ENCODE measurements at places on chromosomes 2 and 18.

DNA sequence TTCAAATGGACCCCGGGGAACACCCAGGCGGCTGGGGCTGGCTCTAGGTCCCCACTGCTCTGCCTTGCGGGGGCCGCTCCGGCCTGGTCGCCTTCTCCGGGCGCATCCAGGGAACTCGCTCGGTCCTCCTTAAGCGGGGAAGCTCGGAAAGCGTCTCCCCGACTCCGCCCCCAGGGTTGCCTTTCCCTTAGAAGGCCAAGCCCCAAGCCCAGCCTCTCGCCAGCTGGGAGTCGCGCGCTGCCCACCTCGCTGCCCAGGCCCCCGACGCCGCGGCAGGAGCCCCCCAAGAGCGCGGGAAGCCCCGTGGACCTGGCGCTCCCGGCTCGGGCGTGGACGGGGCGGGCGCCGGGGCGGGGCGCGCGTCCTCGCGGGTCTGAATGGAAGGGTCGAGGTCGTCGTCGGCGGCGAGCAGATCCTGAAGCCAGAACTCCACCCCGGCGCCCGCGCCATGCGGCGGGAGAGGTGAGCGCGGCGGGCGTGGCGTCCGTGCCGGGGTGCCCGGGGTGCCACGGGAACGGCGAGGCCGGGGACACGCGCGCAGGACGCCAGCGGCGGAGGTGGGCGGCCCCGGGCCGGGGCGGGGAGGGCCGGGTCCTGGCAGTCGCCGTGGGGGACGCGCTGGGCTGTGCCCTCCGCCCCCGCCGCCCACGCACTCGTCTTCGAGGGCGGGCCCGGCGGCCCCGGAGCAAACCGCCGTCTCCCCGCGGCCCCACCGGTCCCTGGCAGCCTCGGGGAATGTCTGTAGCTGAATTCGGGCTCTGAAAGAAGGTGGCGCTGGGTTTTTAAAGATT, at the start of gene BOK:
Gene BOK, plus strand, starts transcription at position 214 of the 791 bp plus-strand sequence. CDS start 739 bp downstream, outside the sequence.
- no peak for DNase-seq

DNA sequence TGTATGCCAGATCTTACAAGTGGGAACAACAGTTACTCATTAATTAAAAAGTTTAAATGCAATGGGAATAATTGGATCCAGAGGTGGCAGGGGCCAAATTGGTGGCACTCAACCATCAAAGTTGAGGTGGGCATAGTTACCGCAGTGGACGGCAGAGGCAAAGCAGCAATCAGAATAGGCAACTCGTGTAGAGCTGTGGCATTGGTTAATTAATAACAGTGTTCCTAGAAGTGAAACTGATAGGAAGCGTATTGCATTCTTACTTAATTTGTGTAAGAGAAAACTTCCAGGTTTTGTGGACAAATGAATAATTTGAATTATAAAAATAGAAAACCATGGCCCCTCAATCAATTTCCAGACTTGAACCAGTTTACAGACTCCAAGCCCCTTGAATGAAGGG, 1068.2 kb upstream of the ACVR2A start:
- no peak for DNase-seq

DNA sequence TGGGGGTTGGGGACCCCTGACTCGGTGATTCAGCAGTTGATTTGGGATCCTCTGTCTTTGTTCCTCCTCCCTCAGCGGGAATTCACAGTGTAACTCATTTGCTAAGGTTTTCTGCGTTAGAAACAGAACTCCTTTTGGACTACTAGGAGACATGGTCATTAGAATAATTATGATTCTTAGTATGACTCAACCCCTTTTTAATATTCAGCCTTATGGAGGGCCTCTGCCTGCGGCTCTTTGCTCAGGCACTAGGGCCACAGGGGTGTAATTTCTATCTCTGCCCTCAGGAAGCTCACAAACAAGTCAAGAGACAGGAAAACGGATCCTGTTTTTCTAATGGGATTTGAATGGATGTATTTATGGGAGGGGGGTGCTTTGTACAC, 117.4 kb downstream of the SPTBN1 start:
- no peak for DNase-seq

DNA sequence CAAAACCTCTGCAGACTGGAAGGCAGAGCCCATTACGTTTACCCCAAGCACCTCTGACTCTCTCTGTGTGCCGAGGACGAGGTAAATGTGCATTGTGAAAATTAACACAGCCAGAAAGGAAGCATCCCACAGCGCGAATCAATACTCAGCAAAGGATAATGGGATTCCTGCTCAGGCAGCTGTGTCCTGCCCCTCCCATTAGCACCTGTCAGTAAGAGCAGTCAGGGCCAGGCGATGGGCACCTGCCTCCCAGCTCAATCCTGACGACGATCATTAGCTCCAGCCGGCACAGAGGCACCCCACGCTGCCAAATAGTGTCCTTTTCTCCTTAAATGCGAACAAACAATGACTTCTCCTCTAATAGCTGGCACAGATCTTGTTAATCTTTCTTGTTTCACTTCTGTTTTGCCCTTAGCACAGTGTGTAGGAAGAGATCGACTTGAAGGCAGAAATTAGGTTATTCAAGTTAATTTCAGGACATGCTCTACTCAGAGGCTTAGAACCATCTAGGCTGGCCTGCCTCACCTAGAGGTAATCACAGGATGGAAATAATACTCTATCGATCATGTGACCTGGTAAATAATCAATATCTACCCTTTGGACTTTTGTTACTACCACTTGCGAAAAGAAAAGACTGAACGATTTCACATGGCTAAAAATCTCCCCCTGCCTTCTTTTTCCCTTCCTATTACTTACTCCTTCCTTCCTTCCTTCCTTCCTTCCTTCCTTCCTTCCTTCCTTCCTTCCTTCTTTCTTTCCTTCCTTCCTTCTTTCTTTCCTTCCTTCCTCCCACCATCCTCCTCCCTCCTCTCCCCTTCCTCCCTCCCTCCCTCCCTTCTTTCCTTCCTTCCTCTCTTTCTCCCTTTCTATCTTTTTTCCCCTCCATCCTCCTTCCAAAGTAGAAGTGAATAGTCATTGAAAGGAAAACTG, 487.9 kb upstream of the ID2 start:
- no peak for DNase-seq

DNA sequence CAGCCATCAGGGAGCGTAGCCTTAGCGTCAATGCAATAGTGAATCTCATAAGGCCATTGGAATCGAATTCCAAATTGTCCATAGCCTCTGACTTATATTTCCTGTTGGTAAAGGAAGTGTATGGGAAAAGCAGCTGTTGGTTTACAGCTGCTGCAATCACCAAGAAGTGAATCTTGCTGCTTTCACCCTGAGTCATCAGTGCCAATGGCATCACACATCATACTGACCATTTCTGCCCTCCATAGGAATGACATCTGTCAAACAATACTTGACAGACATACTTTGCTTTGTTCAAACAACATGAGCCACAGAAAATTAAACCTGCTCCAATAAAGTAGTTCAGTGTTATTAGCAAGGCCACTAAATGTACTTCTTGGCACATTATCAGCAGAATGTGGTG, 111.2 kb upstream of the KLHL29 start:
- DNase-seq: no peak

GRCh38 chr18:61922435-61922834, 29.6 kb upstream of the RNF152 start:
- no peak for DNase-seq

- DNase-seq: peak; percentile 52
These were observed 893.8 kb upstream of the CELF4 start for GRCh38 chr18:38459131-38459994.
